ENCODE measurements at places on chromosomes 7 and 10.
A peak's percentile ranks its signal among the peaks of the same experiment; 100 is the strongest.

- no peak for DNase-seq
These were observed 11.0 kb upstream of the ZNF22 start for GRCh38 chr10:44989597-44990301.

GRCh38 chr7:24851786-24852185, 94.5 kb upstream of the GSDME start:
- no peak for DNase-seq

DNA sequence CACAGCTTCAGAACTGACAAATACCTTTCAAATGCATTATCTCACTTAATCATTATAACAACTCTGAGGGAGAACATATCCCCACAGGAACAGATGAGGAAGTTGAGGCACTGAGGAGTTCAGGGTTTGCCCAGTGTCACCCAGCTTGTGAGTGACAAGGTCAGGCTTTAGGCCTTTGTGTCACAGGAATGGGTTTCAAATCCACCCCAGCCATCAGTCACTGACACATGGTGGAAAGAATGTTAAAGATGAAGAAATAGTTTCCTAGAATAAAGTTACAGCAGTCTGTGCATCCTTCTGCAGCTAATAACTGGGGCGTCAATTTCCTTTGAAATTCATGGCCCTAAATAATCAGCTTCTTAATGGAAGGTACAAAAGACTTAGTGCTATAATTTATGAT, 37.8 kb downstream of the SGCE start:
- DNase-seq, result no peak

- DNase-seq, result no peak
These were observed 4.2 kb upstream of the ACSL5 start for GRCh38 chr10:112369495-112370423.

DNA sequence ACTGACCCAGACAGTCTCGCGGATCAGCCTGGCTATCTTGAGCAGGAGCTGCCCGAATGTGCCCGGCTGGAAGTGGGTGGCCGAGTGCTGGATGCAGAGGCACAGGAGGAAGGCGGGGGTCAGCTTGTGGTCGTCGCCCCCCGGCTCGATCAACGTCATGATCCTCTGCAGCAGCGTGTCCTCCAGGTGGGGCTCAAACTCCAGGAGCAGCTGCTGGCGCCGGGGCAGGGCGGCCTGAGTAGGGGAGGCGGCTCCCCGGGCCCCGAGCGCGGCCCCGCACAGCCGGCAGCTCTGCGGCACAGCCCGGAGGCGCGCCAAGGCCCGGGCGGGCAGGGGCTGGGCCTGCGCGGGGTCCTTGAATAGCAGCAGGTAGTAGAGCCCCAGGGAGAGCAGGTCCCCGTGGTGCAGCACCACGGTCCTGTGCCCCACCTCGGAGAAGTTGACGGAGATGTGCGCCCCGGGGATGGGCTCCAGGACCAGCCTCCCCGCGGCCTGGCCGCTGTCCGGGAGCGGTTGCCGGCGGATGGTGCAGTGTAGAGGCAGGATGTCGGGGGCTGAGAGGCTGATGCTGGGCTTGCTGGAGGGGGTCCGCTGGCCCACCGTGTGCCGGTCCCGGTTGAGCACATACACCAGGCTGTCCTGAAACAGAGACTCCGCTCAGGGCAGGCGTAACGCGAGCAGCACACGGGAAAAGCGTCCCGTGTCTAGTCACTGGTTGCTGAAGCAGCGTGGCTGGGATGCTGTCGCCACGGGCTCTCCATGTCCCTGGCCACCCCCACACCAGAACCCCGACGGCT, 27.0 kb downstream of the PAPOLB start:
- no peak for DNase-seq

DNA sequence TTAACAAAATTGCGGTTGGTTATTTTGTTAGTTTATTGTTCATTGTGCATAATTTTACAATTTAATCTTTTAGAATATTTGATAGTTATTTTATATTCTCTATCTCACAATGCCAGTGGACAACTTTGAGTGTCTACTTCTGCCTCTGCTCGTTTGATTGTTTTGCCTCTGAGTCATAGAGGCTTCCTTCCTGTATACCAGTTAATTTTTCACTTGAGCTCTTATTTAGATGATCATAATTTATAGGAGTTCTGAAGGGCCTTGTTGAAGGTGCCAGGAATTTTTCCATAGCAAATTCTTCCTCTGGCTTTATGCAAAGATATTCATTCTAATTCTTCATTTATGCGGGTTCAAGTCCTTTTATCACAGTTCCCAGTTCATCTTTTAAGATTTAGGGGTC, 5.2 kb upstream of the MALRD1 start:
- DNase-seq, result no peak

- DNase-seq, result no peak
These were observed 61.7 kb upstream of the CSTF2T start for GRCh38 chr10:51760864-51761640.

DNA sequence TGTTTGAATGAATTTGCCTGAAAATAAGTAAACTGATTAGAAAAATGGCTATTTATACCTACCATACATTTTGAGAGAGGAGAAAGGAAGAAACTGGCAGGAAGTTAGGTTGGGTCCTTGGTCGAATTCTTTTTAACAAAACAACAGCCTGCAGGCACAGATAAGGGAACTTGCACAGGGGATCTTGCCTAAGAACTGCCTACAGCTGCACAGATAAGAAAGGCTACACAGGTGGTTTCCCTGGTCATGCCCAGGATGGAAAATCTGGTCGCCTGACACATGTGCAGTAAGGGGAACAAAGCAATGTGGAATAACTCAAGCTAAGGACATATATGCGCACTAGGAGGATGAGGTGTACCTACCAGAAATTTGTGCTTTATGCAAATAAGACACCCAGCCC, 732.1 kb upstream of the POT1 start:
- no peak for DNase-seq

DNA sequence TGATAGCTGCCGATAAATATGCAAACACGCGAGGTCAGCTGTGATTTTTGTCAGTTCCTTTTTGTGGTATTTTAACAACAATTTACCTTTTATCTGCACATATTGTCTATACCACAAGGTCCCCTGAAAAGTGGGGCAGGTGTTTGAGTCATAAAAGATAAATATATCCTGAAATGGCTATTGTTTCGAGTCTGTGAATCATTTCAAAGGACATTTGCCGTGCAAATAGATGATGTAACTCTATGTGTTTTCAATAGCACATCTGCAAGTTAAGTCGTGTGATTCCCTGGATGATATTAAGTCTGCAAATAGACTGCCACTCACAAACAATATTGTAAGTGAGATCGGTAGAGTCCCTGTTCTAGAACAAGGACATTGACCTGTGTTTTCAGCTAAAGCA, 193.0 kb upstream of the PITRM1 start:
- no peak for DNase-seq

GRCh38 chr10:80477813-80478212, 23.7 kb downstream of the TSPAN14 start:
- no peak for DNase-seq

- no peak for DNase-seq
These were observed 48.7 kb downstream of the TSPAN15 start for GRCh38 chr10:69499726-69500689.

- DNase-seq, result no peak
These were observed 81.4 kb downstream of the FAM185A start for GRCh38 chr7:102830197-102830596.

- DNase-seq, result no peak
These were observed 844 bp upstream of the KAT6B start for GRCh38 chr10:74825371-74826141.

DNA sequence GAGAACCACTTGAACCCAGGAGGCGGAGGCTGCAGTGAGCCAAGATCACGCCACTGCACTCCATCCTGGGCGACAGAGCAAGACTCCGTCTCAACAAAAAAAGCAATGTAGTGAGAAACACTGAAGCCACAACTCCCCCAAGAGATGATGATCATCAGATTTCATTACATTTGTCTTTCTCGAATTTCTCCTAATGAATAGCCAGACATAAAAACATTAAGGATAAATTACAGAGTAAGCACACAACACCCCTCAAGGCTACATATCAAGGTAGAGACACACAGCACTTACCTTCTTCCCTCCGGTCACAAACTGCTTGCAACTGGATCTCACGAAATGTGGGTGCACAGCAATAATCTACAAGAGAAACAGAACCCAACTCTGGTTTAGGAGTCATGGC, 91.5 kb downstream of the VPS41 start:
- DNase-seq, result no peak

DNA sequence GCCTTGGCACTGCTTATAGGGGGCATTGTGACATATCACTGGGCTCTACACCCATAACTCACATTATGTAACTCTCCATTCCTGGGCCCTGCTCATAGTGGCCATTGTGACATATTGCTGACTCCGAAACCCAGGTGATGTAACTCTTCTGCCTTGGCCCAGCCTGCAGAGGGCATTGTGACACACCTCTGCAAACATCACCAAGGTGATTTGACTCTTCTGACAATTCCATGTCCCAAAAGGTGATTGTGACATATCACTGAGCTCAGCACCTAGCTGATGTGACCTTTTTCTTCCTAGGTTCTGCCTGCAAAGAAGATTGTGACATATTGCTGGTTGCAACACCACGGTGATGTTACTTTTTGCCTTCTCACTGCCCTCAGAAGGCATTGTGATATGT, 36.5 kb upstream of the ZNF680 start:
- DNase-seq, result no peak

DNA sequence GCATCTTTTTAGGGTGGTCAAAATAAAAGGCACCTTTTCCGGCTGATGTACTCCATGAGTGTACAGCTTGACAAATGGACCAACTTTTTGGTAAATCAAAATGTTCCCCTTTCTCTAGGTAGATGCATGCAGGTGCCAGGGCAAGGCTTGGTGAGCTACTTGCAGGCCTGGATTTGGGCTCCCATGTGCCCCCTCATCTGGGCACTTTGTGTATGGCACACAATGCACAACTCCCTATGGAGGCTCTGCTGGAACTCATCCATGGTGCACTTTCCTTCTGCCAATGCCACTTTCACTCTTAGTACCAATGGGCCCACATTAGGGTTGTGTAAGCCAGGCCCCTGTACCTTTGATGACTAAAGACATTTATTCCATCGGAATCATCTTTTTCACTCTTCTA, 300.8 kb downstream of the SDHAF3 start:
- DNase-seq, result no peak

- DNase-seq, result no peak
These were observed 77.5 kb upstream of the PDE1C start for GRCh38 chr7:32147546-32148268.

DNA sequence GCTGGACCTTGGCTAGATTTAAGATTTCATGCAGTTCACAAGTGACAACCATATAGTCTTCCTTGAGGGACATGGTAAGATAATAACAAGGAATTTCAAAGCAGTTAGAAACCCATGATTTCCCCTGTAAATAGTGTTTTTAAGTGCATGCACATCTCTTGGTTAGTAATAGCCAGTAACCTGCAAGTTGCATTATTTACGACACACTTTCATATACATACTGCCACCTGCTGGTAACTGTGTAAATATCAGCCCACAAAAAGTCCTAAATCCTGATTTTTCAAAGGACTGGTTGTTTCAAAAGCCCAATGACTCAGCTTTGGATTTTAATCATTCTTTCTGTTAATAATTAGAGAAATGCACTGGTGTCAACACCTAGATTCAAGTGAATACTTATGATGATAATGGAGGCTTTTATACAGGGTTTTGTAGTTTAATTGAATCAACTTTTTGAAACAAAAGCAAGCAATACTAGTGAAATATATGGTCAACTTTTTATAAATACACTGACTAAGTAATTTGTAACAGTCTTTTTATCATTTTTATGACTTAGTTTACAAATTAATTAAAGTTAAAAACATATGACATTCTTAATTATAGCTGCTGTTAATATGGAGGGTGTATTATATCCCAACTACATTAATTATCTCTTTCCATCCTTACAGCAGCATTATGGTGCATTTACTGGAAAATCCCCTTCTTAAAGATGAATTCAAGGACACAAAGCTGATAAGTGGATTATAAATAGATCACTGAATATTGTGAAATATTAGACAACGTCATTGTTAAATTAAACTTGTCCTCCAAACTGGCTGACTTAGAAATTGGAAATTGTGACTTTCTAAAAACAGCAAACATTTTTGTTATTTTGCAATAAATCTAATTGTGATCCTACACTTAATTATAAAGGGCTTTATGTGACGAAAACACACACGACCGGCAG, 367.7 kb upstream of the SEMA3D start:
- DNase-seq, result peak; percentile 4
